ENCODE measurements at places on chromosomes 16 and 17. TPM values are rescaled to one million over a fixed set of nuclear protein-coding genes. Genes with fewer than 3 reads are reported as not detected.

DNA sequence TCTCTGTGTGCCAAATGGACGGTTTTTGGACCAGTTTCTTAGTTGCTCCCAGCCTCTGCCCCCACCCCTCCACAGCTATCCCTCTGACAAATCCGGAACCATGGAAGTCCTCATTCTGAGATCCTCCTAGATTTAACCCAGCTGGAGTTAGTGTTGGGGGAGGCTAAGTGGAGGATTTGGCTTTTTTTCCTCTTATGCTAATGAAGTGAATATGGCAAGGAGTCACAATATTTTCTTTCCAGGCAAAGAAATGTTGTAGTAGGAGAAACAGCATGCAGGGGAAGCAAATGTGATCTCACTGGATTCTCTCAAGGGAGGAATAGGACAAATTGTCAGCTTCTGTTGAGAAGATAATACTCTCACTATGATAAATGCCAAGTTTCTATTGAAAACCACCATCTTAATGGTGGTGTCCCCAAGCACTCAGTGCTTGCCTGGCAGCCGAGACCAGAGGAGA, 159.5 kb downstream of the MSI2 start:
- DNase-seq = no peak

GRCh38 chr16:324451-325334, 27.8 kb downstream of the AXIN1 start:
- DNase-seq = no peak

- DNase-seq = no peak
Measured at GRCh38 chr16:75088216-75088615, 28.4 kb downstream of the LDHD start.

DNA sequence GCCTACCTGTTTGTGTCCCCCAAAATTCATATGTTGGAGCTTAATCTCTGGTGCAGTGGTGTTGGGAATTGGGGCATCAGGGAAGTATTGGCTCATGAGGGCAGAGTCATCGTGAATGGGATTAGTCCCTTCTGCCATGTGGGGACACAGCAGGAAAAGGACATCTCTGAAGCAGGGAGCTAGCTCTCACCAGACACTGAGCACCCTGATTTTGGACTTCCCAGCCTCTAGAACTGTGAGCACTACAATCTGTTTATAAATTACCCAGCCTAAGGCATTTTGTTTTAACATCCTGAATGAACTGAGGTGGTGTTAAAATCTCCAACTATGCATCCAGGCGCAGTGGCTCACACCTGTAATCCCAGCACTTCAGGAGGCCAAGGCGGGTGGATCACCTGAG, 206.0 kb downstream of the SEC14L1 start:
- no peak for DNase-seq

- DNase-seq = no peak
Measured at GRCh38 chr16:3737181-3737580, 19.9 kb upstream of the TRAP1 start.

DNA sequence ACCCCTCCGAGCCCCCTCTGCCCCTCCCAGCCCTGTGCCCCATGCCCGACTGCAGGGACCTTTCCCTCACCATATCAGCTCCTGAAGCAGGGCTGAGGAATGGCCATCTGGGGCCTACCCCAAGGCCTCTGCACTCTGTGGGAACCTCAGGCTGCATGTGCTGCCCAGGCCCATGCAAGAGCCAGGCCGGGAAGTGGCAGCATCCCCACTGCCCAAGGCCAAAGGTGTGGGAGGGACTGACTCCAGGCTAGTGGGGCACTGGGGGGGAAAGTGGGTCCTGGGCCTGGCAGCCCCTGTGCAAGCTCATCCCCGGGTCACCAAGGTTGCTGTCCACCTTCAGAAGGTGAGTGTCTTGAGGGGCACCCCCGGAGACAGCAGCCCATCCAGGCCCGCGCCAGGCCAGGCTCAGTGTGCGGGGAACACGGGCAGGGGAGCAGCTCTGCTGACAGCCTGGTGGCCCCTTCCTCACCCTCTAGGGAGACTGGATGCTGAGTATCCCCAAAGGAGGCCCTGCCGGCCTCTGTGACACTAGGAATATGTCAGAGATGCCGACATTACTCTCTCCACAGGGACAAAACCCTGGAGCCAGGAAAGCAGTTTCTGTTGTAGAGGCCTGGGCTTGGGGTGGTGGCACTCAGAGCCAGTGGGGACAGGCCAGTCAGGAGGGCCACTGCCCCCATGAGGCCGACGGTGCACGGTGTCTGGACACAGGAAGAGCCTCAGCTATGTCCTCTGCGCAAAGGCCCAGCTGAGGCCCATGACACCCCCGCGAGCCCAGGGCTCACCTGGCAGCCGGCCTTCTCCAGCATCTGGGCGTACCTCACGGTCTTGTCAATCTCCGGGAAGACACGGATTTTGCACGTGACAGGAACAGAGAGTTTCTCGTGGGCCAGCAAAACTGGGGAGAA, 3.3 kb downstream of the DUS1L start:
- no peak for DNase-seq

DNA sequence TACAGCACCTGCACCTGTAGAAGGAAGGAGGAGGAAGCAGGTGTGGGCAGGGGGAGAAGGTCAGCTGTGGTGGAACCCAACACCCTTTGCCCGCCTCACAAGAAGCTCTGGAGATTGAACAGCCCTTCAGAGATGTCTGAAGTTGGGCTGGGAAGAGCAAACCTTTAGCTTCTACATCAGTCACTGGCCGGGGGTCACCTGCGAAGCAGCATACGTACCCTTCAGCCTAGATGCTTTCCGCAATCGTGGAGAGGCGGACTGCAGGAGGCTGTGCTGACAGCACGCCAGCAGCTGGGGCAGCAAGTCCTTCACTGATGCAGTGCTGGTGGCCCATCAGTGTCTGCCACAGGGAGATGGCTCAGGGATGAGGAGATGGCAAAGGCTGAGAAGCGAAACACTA, 5.2 kb upstream of the HS3ST3B1 start:
- no peak for DNase-seq

- DNase-seq = no peak
Measured at GRCh38 chr16:6493555-6493954, 839.1 kb upstream of the RBFOX1 start.

- DNase-seq = no peak
Measured at GRCh38 chr16:695355-696089, 5.3 kb upstream of the WDR24 start.

- DNase-seq = no peak
Measured at GRCh38 chr17:29253037-29253436, 6.4 kb downstream of the CRYBA1 start.

DNA sequence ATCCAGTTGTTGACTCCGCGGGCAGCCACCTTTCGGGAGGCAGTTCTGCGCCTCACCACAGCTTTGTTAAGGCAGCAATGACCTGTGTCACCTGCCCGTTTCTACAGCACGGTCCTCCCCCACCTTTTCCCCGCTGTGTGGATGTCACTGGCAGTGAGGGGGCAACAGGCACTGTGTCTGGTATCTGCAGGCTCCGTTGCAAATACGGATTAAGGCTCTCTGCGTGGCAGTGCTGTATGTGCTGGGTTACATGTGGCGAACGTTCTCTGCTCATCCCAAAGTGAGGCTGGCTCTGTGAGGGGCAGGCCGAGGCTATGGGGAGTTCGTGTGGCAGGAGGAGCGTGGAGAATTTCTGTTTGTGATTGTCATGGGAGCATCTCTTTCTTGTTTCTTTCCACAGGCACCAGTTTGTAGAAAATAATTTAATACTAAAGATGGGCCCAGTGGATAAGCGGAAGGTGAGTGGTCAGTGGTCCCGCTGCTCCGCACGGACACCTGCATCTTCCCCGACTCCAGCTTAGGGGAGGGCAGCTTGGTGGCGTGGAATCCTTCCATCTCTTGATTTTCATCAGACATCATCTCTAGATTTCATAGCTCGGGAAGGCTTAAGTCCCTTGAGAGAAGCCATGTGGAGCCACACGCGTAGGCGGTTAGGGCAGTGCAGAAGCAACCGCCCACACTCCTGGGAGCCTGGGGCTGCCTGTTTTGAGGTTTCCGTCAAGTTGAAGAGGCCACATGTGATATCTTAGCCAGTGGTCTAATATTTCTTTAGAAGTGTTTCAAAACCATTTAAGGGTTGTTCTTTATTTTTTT, 57.8 kb downstream of the PDPK1 start:
- DNase-seq = no peak

DNA sequence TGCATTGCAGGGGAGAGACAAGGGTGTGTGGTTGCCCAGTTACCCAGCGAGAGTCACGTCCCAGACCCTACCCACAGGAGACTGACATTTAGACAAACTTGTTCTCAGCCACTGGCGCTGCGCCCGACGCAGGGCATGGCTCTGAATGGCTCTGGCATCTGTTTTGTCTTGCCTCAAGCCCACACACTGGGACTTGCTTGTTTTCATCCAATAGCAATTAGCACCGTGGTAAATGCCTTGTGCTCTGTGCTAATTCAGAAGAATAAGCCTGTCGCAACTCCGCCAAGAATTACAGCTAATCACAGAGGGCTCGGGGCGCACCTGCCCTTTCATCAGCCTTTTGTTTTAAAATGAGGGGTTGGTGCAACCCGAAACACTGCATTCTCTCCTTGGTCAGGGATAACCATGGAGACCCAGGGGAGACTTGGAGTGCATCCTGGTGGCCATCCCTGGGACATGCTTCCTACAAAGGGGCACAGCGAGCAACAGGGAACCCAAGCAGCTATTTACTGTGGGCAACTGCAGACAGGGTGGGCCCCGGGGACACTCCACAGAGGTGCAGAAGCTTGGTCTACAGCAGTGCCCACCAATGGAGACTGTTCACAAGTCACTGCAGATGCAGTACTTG, 220.6 kb upstream of the ZFHX3 start:
- no peak for DNase-seq

- DNase-seq = no peak
Measured at GRCh38 chr17:13395862-13396261, 205.9 kb downstream of the HS3ST3A1 start.

- DNase-seq = no peak
Measured at GRCh38 chr17:14323522-14323981, 22.7 kb downstream of the HS3ST3B1 start.

DNA sequence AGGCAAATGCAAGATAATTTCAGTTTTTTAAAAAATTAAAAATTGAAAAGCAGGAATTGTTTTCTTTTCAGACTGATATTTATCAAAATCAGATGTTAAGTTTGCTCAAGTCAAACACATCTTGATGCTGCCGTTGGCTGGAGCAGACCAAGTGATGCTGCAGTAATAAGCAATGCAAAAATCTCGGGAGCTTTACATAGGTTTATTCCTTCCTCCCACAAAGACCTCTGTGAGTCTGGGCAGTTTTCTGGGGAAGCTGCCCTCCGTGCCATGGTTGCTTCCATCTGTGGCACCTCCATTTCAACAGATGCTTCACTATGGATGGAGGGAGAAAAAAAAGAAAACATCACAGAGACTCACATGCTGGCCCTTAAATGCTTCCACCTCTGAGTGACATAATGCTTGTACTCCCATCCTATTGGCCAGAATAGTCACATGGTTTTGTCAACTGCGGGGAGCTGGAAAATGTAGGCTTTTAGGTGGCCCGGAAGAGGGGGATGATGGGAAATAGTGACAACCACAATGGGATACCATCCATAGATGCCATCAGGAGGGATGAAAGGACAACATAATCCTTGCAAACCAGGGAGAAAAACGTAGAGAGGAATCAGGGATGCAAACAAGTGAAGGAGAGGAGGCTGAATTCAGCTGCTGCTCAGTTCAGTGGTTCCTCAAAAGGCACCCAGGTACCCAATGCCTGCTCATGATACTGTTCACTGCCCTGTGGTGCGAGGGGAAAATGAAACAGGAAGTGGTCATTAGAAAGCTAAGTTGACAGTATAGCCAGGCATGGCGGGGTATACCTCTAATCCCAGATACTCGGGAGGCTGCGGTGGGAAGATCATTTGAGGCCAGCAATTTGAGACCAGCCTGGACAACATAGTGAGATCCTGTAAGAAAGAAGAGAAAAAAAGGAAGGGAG, 13.5 kb upstream of the ERCC4 start:
- DNase-seq = no peak

- no peak for DNase-seq
Measured at GRCh38 chr16:77945126-77945525, 77.2 kb upstream of the CLEC3A start.

- DNase-seq = no peak
Measured at GRCh38 chr17:20771104-20771503, 191.6 kb downstream of the CDRT15L2 start.

GRCh38 chr17:79393358-79394052, 217.3 kb downstream of the RBFOX3 start:
- peak; percentile 85 for DNase-seq

DNA sequence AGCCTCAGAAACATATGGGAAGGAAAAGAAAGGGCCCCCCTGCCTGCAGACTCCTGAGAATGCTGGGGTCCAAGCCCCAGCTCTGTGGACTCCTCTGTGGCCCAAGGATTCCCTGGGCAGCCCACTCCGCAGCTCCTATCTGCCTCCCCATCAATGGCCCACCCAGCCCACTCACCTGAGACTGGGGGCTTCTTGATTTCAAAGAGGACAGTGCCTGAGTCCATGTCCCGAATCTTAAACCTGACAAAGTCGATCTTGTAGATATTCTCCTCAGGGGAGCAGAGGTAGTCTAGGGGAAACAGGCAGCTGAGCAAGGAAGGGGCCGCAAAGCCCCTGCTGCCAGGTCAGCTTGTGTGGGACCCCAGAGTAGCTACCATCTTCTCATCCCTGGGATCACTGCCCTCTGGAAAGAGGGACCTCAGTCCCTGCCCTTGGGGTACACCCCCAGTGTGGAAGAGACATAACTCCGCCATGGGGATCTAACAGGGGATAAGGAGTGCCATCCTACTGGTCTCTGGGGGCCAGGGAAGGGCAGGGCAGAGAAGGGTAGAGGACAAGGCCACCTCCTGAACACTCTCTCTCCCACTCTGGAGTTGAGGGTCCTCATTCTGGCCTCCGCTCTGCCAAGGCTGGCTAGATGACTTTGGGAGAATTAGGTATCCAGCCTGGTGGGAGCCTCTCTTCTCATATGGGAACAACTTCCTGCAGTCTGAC, 3.9 kb downstream of the UNC119 start:
- no peak for DNase-seq

DNA sequence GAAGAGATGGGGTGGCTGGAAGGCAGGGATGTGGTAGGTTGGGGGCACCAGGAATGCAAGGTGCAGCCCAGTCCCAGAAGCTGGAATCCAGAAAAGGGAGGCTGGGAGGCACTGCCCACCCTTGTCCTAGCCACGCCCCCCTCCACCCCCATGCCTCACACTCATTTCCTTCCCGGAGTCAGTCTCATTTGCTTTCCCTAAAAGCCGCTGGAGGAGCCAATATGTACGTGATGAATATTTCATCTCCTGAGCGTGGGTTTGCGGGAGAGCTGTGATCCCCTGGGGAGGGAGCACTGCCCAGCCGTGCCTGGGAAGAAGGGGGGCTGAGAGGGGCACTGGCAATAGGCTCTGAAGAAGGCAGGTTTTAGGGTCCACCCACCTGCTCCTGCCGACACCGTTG, 124.5 kb upstream of the LHX1 start:
- DNase-seq = peak; percentile 46

DNA sequence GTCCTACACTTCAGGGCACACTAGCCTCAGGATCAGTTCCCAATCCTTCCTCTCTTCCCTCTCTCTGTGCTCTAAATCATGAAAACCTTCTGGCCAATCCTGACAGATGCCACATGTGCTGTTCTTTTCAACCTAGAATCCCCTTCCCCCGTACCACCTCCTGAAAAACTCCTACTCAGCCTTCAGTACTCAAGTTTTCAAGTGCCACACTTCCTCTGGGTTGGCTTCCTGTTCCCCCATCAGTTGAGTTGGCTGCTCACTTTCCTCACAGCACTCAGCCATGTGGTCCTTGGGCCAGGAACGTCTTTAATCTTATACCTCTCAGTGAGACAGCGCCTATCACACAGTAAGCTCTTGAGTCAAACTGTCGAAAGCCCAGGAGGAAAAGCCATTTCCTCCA, 3.3 kb downstream of the ASPHD1 start:
- DNase-seq = no peak

Gene GRAPL
- total RNA-seq = 1.7 TPM

Gene KRTAP9-4
- not detected for total RNA-seq

Gene KIF2B
- total RNA-seq = not detected

Gene FOXC2
- 2.6 TPM for total RNA-seq

Gene SMTNL2
- total RNA-seq = 8.1 TPM

Gene LPO
- total RNA-seq = not detected

All from cardiac septum (tissue), 1 donor.